T1000 (cell line): ENCODE measurements at places on chromosomes 5 and 9.

DNA sequence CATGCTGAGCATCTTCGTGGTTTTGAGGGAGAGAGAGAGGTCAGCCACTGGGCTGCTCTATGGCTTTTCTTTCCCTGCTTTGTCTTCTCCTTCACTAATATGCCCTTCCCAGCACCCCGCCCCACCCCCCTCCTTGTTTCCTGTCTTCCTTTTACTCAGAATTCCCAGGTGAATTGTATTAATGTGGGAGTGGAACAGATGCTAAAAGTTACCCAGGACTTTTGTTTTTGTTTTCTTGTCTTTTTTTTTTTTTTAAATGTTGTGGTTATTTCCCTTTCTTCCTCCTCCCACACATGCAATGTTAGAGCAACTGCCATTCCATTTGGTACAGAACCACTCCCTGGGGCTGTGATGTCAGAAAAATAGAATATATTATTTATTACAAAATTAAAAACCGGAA, 442.7 kb upstream of the CD180 start:
- no peak for DNase-seq

DNA sequence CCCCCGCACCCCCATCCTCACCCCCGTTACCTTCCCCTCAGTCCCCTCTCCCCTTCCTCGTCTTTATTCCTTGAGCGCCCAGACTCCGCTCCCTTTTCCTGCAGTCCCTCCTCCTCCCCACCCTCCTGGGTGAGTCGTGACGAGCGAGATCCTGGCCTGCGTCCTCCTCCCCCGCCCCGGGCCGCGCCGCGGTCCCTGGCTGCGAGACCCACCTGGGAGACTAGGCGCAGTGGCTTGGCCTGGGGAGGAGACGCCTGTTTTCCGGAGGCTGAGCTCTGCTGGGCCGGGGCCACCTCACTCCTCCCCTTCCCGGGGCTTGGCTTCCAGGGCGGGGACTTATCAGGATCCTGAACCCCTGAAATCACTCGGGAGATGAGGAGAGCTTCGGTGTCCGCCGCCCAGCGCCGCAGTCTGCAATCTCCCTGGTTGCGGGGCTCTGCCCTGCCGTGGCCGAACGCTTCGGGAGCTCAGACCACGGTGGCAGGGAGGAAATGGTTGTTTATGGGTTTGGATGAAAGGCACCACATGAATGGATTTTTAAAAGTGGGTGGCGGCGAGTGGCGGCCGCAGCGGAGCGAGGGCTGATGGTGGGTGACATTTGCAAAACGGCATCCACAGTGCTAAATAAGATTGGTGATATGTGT, 984 bp downstream of the STXBP1 start:
- peak; percentile 47 for DNase-seq

GRCh38 chr9:4986783-4987182, 1.7 kb downstream of the JAK2 start:
- DNase-seq = no peak

DNA sequence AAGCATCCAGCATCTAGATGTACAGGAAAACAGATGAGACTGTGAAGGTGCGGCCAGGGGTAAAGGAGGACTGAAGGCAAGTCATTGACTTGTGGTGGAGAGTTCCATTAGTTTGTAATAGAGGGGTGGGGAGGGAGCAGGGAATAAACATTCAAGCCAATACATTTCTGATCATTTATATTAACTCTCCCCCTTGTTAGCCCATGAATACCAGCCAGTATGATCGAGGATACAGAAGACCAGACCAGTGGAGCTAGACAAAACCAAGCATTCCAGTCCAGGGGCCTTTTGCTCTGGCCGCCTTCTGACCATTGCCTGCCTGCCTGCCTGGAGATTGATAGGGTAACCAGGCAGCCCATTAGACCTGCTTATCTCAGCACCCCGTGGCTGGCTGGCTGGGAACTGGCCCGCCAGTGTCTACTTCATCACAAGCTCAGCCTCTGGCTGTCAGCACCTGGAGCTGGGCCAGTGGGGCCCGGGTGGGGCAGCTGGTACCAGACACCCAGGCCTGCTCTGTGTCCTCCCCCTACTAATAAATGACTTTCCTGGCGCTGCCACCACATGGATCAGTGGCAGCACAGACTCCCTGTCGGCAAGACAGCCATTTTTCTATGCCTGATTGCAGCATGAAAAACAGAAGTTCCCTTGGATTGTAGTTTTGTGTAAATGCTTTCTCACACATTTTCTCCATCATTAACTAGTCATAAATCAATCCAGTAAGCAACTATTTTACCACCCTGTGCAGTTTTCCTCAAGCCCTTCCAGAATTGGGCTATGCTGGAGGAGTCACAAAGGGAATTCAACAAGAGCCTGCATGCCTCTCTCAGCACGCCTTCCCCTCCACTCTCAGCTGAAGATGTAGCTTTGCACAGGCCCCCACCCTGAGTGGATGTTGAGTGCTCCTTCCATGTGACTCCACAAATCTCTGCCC, 181.3 kb downstream of the SNCAIP start:
- no peak for DNase-seq

DNA sequence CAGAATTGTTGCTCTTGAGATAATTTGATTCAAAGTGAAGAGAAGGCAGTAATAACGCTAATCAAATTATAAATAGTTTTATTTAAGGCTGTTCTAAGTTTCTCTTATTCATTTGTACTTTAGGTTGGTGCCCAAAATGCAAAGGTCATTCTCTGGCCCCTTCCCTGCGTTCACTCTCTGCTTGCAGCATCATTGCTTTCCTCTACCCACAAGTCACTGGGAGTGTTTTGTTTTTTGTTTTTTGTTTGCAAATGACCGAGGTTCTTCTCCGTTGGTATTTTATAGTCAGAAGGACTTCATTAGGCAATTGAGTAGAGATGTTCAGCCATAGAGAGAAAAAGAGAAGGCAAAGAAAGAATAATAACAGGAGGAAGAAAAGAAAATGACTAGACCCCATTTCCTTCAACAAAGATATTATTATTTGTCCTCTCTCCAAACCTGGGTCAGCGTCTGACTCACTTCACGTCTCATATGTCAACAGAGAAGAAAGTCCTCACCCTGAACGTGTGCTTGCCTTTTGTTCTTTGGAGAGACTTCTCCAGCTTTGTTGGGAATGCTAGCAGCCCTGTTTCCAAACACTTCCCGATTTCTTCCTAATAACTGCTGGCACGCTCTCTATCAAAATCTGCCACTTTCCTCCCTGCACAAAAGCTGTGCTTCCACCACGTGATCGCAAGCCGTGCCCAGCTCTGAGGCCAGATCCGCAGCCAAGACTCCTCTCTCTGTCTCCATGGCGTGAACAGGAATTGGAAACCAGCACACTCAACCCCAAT, 119.8 kb downstream of the EBF1 start:
- DNase-seq = no peak

DNA sequence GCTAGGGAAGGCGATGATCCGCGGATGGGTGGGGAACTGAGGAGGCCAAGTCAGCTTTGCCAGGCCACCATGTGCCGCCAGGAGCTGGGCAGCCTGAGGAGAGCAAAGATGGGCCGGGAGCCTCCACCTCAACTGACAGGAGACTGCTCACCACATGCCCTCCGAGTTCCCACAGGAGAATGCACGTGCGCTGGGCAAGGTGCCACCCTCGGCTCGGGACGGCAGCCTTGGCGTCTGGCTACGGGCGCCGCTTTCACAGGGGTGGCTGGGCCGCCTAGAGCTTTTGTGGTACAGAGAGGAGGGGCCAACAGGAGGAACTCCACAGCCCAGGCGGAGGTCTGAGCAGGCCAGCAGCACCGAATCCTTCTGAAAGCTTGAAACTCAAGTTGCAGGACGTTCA, 5.3 kb upstream of the TBC1D9B start:
- no peak for DNase-seq

DNA sequence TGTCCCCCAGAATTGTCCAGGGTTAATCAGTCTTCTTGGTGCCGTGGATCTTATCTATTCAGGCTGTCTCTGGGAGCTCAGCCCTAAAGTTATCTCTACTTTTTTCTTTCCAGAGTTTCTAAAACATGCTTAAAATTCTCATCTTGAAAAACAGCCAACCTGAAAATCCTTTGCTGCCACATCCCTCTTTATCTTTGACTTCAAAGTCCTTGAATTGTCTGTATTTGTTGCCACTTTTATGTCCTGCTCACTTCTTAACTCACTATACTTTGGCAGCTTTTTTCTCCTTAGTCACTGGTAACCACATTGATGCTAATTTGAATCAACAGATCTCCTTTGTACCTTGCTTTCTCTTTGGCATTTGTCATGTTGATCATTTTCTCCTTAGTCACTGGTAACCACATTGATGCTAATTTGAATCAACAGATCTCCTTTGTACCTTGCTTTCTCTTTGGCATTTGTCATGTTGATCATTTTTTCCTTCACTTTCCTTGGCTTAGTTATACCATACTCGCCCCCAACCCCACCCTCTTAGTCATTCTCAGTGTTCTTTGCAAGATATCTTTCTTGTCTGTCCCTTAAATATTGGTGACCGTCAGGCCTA, 8.5 kb downstream of the DMXL1 start:
- no peak for DNase-seq

DNA sequence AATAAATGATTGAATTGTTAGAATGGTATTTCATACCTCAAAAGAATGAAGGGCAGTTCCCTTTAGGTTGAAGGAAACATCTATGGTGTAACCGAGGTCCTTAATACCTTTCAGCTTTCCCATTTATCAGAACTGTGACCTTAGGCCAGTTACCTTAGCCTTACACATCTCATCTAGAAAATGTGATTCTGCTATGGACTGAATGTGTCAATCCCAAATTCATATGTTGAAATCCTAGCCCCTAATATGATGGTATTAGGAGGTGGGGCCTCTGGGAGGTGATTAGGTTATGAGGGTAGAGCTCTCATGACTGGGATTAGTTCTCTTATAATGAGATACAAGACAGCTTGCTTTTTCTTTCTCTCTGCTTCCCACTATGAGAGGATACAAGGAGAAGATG, 441.9 kb downstream of the PLK2 start:
- no peak for DNase-seq

GRCh38 chr9:83457005-83457404, 81.2 kb downstream of the FRMD3 start:
- DNase-seq = no peak

DNA sequence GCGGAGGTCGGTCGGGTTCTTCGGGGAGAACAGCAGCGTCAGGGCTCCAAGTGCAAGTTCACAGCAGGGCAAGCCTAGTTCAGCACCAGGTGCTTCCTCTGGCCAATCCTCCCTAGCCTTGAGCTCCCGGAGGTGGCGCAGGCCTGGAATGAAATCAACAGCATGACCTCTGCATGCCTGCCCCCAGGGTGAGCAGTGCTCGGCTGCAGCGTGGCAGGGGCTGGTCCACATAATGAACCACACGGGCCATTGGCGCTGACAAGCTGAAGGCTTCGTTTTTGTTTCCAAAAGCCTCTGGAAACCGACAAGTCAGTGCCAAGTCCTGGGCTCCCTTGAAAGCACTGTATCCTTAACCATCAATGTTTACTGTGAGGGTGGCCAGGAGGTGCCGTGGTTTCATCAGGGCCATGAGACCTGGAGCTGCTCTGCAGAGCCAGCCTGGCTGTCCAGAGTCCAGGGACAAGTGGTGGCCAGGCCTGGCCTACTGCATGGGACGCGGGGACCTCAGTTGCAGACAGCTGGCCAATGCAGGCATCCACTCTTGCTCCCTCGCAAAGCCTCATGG, 2.1 kb upstream of the INPP5E start:
- DNase-seq = peak; percentile 16

DNA sequence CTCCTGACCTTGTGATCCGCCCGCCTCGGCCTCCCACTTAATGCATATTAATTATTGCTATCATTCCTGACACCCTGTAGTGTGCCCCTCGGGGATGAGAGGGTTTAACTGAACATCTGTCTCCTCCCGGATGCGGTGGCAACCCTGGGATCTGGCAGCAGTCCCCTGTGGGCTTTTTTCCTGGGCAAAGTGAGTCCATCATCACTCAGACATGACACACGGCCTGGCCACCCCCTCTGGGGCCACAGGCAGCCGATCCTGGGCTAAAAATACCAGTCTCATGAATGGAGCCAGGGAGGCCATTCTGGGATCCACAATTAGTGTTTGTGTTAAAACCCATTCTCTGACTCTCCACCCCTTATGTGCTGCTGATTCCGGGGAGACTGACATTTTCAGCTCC, 161.2 kb downstream of the RGS3 start:
- DNase-seq = peak; percentile 62

DNA sequence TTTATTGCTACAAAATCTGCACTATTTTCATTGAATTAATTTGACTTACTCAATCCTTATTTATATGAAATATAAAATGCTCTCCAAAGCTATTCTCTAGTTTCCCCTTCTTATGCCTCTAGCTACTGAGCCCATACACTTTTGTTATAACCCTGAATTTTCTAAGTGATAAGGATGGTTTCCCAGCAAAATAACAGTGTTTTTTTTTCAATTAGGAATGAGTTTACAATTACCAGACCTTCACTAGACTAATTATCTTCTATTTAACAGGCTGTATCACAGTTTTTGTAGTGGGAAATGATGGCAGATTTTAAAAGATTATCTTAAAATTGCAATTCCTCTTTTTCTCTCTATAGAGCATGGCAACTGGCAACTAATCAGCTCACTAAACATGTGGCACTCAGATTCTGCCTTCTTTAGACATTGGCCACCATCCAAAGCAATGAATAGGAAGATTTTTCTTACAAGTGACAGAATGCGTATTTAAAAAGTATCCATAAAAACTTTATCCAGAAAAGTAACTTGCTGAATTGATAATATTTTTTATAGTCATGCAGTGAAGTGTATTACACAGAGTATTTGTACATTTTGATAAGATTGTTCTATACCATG, 585.7 kb upstream of the ZNF608 start:
- no peak for DNase-seq

DNA sequence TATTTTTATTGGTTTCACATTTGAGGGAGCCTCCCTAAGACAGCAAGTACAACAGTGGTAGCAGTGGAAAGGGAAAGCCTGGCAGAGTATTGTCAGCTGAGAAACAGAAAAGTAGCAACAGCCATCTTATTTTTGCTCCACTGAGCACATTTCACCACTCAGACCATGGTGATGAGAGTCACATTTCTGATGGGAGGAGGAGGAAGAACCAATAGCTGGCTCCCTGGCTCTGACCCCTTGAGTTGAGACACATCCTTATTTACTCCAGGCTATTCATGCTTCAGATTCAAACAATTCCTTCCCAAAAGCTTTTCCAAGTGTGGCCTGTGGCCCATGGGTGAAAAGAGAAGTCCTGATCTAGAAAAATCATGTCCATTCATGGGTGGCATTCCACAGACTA, 236.3 kb downstream of the ARHGAP26 start:
- DNase-seq = no peak

DNA sequence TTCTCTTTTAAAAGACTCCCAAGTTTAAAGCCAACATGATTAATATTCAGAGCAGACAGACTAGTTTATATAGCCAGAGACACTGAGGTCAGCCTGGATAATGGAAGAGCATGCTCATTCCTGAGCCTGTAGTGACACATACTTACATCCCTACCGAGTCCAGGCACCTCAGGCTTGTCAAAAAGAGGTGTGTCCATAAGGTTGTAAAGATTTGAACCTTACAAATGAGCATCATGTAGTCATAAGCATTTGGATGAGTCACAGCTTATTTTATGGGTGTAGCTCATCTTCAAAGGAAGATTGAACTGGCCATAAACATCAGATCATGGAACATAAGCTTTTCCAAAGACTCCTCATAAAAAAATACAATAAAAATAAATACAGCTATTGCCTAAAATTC, 333.5 kb downstream of the EFNA5 start:
- peak; percentile 36 for DNase-seq
